GM18507 (cell line): ENCODE measurements at places on chromosomes 5 and 9.

DNA sequence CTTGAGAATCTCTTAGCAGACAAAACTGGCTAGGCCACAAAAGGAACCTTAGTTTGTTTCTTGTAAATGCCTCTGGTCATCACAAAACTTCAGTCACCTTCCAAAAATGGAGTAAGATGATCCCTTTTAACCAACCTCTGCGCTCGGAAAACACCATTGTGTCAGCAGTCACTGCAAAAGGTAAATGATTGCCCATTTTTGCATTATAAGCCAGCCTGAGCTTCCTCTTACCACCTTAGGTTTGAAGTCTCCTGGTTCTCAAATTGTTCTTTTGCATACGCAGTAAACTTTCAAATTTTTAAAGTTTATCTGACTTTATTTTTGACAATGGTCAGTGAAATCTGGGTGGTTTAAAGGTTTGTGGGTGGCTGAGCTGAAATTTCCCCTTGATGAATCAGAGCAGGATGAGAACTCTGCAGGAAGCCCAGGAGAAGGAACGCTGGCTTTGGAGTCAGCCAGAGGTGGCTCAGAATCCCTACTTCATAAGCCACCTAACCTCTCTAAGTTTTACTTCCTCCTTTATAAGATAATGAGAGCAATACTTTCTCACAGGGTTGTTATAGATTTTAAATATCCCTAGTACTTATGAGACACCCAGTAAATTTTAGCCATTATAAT is 131.4 kb downstream of the MED10 start:
- DNase-seq, result no peak

DNA sequence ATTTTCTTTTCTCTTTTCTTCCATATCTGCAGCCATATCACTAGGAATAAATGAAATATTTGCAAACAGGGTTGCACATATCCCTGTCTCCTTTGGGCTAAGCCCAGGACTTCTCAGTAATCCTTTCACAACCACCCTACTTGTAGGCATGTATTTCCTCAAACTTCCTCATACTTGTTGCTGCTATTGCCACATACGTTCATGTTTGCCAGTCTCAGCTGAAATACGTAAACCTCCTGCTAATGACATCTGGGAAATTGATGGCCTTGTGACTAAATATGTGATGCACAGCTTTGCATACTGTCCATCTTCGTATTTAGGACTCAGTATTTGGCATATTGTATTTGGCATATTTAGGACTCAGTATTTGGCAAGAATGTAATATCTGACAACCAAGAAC is 224.6 kb downstream of the PLK2 start:
- no peak for DNase-seq

DNA sequence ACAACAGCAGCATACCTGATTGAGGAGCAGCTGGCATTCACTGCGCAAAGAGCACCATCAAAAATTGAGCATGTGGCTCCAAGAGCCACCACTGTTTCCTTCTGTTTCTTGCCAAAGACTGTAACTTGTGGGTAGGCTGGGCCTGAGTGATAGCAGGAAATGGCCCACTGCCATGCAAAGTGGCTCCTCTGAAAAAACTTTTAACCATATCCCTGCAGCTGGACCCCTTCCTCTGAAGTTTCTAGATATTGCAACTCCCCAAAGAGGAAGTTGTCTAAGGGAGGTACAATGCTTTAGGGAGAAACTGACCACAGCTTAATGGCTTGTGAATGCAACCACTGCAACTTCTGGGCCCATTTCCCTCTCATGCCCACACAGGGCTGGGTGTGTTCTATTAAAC is 355.4 kb upstream of the PDE4D start:
- DNase-seq, result no peak

- DNase-seq, result no peak
Observed at GRCh38 chr5:149700347-149700746, 29.8 kb upstream of the PPARGC1B start.

DNA sequence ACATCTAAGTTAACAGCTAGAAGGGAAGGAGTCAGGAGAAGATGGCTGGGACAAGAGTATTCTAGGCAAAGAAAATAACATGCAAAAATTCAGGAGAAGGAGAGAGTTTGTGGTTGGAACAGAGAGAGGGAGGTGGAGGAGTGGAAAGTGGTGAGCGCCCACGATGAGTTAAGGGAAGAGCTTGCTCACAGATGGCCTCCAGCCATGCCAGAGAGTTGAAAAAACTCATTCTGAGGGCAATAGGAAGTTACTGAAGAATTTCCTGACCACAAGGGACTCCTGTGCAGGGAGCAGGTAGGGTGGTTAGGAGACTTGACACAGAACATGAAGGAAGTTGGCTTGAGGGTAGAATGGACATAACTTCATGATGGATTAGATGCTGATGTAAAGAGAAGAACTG is 159.7 kb downstream of the DOCK2 start:
- no peak for DNase-seq

- no peak for DNase-seq
Observed at GRCh38 chr5:57917004-57917403, 434.4 kb upstream of the ACTBL2 start.

- no peak for DNase-seq
Observed at GRCh38 chr5:128455841-128456361, 82.1 kb downstream of the FBN2 start.
